ENCODE measurements at places on chromosomes 5 and 9. TPM values are rescaled to one million over a fixed set of nuclear protein-coding genes. Genes with fewer than 3 reads are reported as not detected.

The GFI1B gene
- polyA plus RNA-seq, result 0.52 TPM

The CARD6 gene
- polyA plus RNA-seq, result 3.1 TPM

The N4BP3 gene
- polyA plus RNA-seq, result 3.4 TPM

The IFNA13 gene
- not detected for polyA plus RNA-seq

The PFN3 gene
- 2.0 TPM for polyA plus RNA-seq

The NR5A1 gene
- polyA plus RNA-seq, result not detected

The DMRTA1 gene
- 1.4 TPM for polyA plus RNA-seq

The C8G gene
- 0.42 TPM for polyA plus RNA-seq

The DPM2 gene
- 35.6 TPM for polyA plus RNA-seq

The GZMA gene
- 0.37 TPM for polyA plus RNA-seq

The RFX3 gene
- 22.8 TPM for polyA plus RNA-seq

The ZNF454 gene
- polyA plus RNA-seq, result 9.9 TPM

The PCDHGA7 gene
- polyA plus RNA-seq, result 2.2 TPM

The PARP8 gene
- polyA plus RNA-seq, result 17.5 TPM

The DNAJC18 gene
- 27.7 TPM for polyA plus RNA-seq

The RLN2 gene
- 2.1 TPM for polyA plus RNA-seq

The GHR gene
- 27.3 TPM for polyA plus RNA-seq

The C9 gene
- polyA plus RNA-seq, result 0.37 TPM

The IL33 gene
- polyA plus RNA-seq, result 7.3 TPM

The RGP1 gene
- polyA plus RNA-seq, result 32.2 TPM

The AQP3 gene
- 30.7 TPM for polyA plus RNA-seq

The MCTP1 gene
- 7.7 TPM for polyA plus RNA-seq

The SPATA31C1 gene
- polyA plus RNA-seq, result 0.58 TPM

The SLC25A51 gene
- 23.9 TPM for polyA plus RNA-seq

The GRPEL2 gene
- polyA plus RNA-seq, result 23.1 TPM

The INPP5E gene
- polyA plus RNA-seq, result 12.6 TPM

The LRRC70 gene
- polyA plus RNA-seq, result 7.3 TPM
